LoVo (cell line): ENCODE measurements at places on chromosomes 2 and 18.

GRCh38 chr2:139685090-139685983 lies 905.1 kb upstream of the NXPH2 start:
- no peak for DNase-seq

DNA sequence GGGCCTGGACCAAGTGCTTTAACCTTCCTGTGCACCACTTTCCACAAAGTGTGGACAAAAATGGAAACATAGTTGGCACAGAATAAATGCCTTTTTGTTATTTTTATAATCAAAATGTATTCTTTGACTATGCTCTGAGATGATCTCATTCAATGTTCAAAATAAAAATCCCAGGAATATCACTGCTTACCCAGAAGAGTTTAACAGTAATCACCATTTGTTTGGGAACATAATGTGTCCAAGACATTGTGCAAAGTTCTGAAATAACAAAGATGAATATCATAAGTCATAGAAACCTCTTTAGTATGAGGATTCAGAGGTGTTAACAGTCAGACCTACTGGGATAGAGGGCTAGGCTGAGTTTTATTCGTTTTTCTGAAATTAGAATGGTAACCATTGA lies 668.1 kb downstream of the CNTNAP5 start:
- no peak for DNase-seq

GRCh38 chr2:237421542-237422116 lies 7.7 kb upstream of the COL6A3 start:
- peak; percentile 57 for DNase-seq

GRCh38 chr18:60809937-60810336 lies 437.4 kb upstream of the MC4R start:
- DNase-seq, result no peak

- no peak for DNase-seq
Observed at GRCh38 chr2:156787517-156787916, 351.3 kb downstream of the GPD2 start.

DNA sequence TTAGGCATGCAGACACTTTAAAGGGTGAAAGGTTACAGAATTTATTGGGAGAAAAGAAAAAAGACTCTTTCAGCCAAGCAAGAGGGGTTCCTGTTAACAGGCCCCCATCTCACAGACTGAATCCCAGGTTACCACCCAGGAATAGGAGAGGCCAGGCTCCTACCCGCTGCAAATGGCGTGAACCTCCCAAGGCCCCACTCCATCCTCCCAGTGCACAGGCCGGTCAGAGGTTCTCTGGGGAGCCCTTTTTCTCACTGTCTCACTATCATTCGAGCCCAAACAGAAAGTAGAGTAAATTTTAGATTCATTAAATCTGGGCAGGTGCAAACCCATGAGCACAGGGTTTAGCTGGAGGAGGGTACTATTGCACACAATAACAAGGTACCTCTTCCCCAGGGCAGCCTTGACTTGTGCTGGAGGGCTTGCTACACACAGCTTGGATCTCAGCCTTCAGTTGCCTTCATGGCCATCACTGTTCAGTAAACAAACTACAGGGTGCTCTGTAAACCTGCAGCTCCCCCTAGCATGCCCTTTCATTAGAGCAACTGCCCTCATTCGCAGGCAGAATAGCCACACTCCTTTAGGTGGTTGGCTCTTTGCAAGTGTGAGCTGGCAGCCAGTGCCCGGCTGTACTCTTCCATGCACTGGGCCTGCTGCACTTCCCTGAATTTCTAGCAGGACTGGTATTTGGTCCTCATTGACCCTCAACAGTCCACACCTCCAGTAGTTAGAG lies 7.3 kb upstream of the PLEK start:
- DNase-seq, result no peak

DNA sequence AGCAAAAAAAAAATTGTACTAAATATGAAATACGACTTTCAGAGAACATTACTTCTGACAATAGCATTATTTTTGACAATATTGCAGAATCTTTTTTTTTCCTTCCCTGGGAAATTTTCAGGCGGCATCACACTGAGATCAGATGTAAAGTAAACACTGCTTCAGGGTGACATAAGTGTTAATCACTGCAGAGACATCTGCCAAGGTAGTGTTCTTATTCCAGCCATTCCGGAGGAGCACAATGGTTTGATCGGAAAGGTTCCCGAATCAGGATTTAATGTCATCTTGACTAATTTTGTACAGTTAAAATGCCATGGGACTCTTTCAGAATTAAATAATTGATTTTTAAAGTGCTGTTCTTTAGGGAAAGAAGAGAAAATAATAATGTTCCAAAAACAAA lies 56.7 kb upstream of the ZNF236 start:
- DNase-seq, result no peak

- DNase-seq, result no peak
Observed at GRCh38 chr2:140596447-140596846, 1534.4 kb downstream of the LRP1B start.

DNA sequence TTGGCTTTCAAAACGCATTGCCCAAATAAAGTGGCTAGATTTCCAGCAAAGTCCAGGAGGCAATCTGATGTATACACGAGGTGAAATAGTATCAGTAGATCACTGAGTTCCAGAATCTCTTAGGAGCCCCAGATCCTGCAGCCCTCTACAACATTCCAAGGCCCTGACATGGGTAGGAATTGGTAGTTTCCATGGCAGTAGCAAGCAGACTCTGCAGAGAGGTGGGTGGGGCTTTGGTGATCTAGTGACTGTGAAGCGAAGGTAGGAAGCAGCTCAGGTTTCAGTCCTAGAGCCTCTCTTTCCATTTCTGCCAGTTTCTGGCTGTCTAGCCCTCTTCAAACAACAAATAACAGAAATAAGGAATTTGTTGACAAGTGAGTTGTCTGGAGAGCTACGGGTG lies 13.8 kb upstream of the SGPP2 start:
- DNase-seq, result no peak

DNA sequence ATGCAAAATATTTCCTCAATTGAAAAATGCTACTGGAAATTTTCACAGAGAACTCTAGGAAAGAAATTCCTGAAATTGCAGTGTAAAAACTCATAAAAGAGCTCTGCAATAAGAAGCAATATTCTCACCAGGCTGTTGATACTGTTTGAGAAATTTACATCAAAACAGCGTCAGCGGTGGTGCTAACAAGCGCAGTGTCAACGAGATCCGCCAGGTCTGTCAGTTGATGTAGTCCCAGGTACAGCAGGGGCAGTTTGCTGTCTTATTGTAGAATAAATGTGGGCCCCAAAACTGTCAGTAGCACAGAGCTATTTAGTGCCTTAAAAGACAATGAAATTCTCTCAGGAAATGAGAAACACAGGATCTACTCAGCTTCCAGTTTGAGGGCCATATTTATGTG lies 611.2 kb downstream of the ARHGAP15 start:
- no peak for DNase-seq

DNA sequence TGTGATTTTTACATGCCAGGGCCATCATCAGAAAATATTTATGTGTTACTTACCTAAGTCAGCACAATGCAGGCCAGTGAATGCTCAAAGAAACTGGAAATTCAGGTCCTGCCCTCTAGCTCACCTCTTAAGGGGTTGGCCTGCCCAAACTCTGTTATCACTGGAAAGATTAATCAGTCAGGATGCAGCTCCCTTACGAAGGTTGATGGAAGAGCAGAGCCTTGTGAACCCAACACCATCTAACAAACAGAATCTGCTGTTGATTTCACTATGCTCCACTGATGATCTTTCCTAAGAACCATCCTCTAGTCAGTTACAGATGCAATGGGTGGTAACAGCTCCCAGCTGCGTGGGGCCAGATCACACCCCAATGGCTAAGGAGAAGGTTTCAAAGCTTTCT lies 38.2 kb downstream of the SOX11 start:
- DNase-seq, result no peak

DNA sequence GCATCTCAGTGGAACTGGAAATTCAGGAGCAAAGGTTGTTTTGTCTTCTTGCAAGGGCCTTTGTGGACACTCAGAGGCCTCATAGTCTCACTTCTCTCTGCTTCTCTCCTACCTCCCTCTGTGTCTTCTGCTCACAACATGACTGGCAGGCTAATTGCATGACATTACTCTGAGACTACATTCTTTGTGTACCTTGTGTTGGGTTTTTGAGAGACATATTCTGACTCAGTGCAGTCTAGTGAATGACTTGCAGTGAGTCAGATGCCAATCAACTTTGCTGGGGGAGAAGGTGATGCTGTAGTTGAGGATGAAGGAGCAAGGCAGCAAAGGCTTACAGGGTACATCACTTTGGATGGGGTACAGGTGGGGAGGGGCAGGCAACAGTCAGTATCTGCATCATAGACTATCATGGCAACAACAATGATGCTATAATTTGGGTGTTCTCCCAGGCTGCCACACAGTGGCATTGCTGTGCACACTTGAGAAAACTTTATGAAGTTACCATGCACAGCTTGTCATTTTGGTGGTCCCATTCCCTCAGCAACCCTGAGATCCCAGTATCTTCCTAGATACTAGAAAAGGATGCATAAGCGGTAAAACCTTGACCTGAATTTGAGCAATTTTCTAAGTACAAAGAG lies 69.3 kb upstream of the SLC16A14 start:
- DNase-seq, result no peak

DNA sequence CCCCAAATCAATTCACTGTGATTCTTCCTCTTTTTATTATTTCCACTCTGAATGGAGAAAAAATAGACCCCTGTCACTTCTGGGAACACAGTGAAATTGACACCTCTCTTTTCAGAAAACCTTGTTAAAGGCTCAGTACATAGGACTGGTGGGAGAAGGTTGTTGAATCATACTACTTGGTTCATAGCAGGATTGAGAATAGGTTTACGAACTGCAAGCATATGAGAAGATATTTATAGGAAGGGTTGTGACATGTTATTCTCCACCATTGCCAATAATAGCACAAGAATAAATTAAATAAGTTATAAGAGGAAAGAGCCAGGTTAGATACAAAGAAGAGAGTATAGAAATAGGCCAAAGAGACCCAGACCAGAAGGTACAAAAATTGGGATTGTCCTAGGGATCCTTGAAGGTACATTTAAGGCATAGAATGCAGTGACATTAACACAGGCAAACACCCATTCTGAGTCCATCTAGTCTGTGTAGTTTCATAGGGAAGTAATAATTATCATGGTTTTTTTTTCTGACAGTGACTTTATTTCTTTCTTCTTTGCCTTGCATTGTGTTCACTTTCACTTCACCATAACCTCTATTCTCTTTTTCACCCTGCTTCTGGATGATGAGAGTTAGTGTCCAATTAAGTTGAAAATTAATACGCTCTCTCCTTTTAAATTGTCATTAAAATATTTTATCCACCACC lies 21.8 kb upstream of the SERPINE2 start:
- DNase-seq, result no peak

DNA sequence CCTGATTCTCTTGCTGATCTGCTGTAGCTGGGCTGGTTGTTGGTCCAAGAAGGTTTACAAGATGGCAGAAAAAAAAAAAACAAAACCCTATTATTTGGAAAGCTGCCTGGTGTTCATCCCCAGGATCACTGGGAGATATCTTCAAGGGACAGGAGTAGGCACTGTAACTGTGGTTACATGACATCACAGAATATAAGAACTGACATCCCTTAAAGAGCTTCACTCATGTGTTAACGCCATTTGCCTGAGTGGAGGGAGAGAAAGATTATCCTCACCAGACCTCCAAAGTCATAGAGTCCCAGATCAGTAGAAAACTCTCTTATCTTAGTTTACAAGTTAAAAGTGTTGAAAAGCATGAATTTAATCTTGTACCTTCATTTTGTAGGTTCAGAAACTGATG lies 95.3 kb upstream of the BZW1 start:
- no peak for DNase-seq

DNA sequence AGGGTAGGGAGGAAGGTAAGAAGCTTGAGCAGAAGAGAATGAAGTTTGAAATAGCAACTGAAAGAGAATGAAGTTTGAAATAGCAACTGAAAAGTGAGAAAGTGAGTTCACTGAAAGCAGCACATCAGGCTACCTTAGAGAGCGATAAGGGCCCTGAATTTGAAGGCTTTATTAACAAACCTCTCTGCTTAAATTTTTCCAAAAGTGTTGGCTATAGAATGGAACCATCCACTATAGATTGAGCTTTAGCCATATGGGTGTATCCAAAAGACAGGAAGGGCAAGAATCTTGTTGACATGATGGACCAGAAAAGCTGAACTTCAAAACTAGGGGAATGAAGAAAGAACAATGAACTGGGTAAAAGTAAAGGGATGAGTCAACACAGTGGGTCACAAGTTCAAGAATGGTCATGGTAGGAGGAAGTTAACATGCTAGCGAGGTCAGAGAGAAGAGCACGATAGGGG lies 122.5 kb downstream of the ASXL3 start:
- DNase-seq, result no peak

- DNase-seq, result no peak
Observed at GRCh38 chr18:75073654-75074053, 135.3 kb downstream of the PTGR3 start.
